ENCODE measurements at places on chromosomes 1 and 21.

DNA sequence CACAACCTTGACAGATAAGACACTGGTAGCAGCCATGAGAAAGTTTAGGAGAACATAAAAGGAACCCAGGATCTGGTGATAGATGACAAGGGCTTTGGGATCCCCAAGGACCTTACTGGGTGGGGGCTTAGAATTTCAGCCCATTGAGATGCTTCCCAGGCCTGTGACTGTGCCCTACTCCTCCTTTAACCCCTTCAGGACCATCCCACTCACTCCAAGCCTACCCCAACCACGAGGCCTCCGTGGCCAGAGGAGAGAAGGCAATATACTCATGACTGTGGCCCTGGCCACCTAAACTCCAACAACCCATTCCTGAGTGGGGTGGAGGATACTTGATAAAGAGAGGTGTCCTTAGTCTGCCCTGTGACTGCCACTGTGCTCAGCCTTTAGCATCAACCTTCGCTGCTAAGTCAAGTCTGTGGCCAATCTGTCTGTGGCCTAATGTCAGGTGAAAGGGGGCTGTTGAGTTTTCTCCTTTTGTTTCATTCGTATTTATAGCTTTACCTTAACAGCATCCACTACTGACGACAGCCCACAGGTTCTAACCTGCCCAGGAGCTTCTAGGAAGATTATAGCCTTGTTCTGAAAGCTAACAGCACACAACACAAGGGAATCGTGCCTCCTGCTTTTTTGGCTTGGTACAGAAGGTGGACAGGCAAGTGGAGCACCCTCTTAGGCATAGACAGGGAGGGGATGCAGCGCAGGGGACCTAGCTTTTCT lies 16.9 kb upstream of the BCAR3 start:
- no peak for DNase-seq

DNA sequence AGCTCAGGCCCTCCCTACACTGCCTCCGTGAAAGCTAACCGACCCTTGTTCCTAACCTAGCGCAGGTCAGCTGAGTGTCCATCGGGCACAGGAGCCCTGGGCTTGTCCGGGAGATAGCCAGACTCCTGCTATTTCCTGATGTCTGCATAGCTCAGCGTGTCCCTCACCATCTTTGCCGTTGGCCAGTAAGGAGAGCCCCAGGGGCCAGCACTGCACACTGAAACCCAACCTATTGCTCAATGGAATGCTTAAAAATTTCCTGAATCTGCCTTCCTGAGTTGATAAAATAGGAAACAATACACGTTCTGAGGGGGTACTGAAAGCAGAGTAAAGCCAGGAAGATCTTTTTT lies 2.2 kb downstream of the RUNX1 start:
- no peak for DNase-seq

DNA sequence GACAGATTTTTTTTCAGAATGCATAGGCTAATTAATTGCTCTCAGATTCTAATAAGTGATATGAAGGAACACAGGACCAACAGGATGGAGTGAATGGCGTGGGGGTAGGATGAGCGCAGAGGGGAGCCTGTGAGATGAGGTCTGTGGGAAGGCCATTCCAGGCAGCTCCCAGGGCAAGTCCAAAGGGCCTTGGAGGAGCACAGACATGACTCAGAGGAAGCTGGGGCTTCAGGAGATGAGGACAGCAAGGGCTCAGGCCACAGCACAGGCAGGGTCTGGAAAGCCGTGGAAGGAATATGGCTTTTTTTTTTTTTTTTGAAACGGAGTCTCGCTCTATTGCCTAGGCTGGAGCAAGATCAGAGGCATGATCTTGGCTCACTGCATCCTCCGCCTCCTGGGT lies 35.1 kb downstream of the FMN2 start:
- no peak for DNase-seq

DNA sequence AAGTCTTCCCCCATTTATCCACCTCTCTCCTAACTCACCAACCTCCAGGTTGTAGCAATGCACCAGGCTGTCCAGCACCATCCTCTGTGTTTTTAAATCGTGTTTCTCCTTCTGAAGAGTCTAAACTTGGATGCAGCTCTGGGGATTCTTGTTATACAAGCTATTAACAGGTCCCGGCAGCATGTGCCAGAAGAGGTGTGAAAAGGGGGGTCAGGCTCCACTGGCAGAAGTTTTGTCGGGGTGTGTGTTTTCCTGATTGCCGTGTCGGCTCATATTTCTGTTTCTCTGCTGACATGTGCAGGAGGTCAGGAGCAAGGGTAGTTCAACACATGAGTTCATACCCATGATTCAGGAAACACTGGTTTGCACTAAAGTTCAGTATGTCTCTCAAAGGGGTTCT lies 658.6 kb upstream of the CAMK1G start:
- no peak for DNase-seq

- no peak for DNase-seq
Measured at GRCh38 chr1:113812661-113813135, 422 bp upstream of the RSBN1 start.

- no peak for DNase-seq
Measured at GRCh38 chr21:20443558-20444155, 554.6 kb upstream of the NCAM2 start.

- no peak for DNase-seq
Measured at GRCh38 chr1:57208741-57209302, 215.0 kb downstream of the DAB1 start.

- DNase-seq, result no peak
Measured at GRCh38 chr1:40315239-40315794, 1.8 kb downstream of the COL9A2 start.

DNA sequence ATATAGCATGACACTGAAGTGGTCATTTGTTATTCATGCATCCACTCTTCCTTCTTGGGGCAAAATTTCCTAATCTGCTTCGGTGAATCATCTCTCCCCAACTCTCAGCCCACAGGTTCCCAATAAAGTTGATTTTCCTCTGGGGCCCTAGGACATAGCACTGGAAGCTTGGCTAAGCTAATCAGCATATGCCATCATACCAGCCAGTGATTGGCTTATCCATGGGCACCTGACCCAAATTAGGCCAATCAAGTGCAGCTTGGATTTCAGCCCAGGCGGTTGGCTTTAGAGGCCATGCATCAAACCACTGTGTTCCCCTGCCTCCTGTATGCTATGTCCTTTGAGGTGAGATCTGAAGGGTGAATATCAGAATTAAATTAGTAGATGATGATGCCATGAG lies 58.9 kb downstream of the C1orf94 start:
- no peak for DNase-seq

DNA sequence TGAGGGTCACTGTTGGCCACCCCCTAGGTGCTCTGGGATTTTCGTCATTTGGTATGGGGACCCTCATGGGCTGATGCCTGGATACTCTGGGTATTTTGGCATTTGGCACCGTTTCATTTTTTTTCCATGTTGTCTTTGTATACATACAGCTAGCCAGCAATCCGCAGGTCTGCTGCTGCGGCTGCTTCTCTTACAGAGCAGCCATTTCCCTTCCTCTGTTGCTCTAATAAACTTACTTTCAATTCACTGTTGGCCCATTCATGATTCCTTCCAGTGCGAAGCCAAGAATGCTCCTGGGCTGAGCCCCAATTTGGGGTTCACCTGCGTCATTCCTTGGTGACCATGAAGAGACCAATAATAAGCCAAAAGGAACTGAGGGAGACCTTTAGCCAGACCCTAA lies 21.5 kb downstream of the GON4L start:
- no peak for DNase-seq

DNA sequence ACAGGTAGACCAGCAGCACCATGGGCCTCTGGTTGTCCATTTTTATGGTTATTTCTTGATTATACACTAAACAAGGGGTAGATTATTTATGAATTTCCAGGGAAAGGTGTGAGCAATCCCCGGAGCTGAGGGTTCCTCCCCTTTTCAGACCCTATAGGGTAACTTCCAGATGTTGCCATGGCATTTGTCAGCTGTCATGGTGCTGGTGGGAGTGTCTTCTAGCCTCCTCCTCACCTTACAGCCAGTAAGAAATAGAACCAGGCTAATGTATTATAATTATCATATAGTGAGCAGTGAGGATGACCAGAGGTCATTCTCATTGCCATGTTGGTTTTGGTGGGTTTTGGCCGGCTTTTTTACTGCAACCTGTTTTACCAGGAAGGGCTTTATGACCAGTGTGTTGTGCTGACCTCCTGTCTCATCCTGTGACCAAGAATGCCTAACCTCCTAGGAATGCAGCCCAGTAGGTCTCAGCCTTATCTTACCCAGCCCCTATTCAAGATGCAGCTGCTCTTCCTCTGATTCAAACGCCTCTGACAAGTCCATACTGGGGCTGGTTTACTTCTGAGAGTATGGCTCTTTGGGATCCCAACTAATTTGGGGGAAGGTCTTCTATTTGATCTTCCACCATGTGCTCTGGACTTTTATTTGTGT lies 13.5 kb upstream of the TINAGL1 start:
- no peak for DNase-seq

DNA sequence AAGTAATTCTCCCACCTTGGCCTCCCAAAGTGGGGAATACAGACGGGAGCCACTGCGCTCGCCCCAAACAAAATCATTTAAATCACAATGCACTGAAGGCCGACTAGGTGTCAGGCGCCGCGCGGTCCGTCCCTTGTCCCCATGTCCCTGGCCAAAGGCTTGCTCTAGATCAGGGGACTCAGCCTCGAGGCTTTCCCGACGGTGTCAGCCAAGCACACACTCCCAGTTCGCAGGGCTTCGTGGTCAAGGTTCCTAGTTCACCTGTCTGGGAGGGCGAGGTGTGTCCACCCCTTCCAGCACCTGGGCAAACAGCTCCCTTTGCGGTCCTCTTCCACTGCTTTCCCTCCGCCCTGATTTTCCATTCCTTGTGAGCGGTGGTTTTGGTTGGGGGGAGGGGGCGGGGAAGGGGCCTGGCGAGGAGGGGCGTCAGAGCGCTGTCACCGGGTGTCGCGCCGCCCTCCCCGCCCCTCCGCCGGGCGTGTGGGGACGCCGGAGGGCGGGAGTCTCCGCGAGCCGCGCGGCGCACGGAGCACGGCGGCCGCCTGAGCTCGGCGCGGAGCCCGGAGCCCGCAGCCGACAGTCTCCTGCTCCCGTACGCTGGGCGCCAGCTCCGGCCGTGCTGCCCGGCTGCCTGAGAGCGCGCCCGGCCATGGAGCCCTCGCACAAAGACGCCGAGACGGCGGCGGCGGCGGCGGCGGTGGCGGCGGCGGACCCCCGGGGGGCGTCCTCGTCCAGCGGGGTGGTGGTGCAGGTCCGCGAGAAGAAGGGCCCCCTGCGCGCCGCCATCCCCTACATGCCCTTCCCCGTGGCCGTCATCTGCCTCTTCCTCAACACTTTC lies at the start of gene STUM:
Gene STUM, plus strand, starts transcription at position 509 of the 838 bp plus-strand sequence. Its CDS starts 141 bp downstream, at position 650.
- DNase-seq, result no peak

- no peak for DNase-seq
Measured at GRCh38 chr1:191101960-191102359, 624.3 kb upstream of the BRINP3 start.

- no peak for DNase-seq
Measured at GRCh38 chr1:211493133-211493871, 1.3 kb upstream of the RD3 start.

DNA sequence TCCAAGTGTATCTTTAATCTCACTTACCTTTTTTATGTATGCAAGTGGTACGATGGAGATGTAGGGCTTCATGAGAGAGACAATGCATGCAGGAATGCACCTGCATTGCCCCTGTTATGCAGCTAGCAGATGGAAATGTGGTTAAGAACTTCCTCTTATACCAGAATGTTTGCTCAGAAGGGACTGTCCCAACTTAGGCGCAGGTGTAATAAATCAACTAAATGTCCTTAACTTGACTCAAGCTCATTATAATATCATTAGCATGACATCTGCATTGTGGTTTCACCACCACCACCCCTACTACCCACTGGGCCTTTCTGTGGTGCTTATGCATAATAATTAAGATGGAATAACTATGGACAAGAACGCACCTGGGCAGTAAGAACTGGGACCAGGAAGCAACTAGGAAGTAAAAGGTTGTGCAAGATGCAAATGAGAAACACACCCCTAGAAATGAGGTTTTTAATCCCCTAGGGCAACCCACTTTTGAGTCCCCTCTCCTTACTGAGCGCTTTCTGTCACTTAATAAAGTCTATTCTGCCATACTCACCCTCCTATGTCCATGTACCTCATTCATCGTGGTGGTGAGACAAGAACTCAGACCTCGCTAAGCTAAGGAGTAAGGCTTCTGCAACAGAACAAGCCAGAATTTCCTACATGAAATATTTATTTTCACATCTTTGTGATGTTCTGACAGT lies 1103.3 kb upstream of the B3GALT2 start:
- DNase-seq, result no peak

GRCh38 chr1:209513226-209513625 lies 70.3 kb upstream of the CAMK1G start:
- no peak for DNase-seq

- no peak for DNase-seq
Measured at GRCh38 chr1:167430134-167430848, 88.0 kb downstream of the CD247 start.

DNA sequence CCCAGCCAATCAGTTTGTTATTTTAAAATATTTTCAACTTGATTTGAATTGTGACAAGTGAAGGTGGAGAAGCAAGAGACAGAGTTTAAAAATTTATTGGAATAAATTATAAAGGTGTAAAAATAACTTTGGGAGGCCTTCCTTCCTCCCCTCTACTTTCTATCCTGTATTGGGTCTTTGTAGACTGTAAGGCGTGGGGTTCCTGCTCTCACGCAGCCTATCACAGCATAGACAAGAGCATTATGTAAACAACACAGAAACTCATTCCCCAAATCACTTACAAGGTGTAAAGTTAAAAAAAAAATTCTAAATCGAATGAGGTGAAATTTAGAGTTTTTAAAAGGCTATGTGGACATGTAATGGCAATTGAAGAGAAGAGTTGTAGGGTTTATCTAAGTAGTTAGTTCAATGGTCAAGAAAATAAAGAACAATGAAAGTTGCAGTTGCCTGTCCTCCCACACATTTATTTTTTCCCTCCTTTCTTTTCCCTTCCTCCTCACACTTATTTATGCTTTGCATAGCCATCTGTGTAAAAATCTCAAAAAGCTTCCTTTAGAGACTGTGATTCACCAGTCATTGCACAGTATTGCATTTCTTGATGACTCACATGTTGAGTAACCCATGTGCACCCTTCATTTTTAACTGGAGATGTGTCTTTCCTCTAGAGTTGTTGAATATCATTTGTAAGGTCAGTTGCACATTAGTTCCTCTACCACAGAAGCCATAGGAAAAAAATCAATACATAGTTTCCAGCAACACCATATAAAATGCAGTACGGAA lies 242.2 kb downstream of the PTPRC start:
- DNase-seq, result no peak

DNA sequence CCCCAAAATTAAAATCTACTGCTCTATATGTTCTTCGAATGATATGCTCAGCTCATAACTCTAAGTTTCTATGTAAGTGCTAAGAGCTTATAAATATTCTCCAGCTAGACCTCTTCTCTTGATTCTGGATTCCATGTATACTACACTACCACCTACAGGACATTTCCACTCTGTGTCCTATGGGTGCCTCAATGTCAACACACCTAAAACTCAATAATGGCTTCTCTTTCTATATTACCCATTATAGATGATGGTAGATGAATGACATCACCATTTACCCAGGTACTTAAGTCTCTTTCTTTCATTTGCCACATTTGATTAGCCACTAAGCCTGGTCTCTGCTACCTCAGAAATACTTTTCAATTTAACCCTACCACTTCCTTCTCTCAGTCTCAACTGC lies 41.3 kb downstream of the TBX19 start:
- DNase-seq, result no peak

GRCh38 chr21:24895885-24896734 lies 711.2 kb downstream of the MRPL39 start:
- DNase-seq, result no peak

All from chondrocyte (in vitro differentiated cells).